Activated CD4-positive, alpha-beta T cell treated with anti-CD3 and anti-CD28 coated beads, Interleukin-2, amount 50 U/mL, for 24 hours (primary cell): ENCODE measurements at places on chromosomes 16 and 17.

GRCh38 chr16:19831678-19832077 is 53.0 kb downstream of the GPRC5B start:
- no peak for DNase-seq

GRCh38 chr17:42985225-42985624 is 4.9 kb downstream of the RUNDC1 start:
- DNase-seq, result no peak

DNA sequence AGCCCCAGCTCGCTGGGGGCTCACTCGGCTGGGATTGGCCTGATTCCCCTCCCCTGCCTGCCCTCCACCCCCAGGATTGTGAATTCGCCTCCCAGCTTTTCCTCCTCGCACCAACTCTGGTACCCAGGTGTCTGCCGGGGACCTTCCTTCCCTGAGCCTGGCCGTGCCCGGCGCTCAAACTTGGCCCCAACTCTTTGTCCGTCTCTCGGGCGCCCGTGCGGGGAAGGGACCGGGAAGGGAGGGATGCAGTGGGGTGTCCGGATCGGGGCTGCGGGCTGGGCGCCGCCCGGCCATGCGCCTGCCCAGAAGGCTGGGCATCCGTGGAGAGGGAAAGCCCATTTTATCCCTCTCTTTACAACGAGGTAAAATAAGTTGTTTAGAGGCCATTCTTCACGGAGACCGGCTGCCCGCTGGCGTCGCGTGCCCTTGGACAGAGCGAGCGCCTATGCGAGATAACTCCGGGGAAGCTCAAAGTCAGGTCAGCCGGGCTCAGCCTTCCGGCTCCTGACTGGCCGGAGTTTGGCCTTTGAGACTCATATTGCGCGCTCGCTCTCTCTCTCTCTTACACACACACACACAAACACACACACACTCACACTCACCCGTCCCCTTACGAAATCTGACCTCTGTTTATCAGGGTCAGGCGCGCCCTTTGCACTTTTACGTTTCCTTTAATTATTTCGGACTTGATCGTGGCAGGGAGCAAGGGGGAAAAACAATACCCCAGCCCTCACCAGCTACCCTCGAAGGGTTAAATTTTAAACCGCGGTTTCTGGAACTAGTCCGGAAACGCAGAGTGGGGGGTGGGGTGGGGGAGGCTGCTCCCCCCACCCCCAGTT is 774 bp upstream of the MAF start:
- no peak for DNase-seq

DNA sequence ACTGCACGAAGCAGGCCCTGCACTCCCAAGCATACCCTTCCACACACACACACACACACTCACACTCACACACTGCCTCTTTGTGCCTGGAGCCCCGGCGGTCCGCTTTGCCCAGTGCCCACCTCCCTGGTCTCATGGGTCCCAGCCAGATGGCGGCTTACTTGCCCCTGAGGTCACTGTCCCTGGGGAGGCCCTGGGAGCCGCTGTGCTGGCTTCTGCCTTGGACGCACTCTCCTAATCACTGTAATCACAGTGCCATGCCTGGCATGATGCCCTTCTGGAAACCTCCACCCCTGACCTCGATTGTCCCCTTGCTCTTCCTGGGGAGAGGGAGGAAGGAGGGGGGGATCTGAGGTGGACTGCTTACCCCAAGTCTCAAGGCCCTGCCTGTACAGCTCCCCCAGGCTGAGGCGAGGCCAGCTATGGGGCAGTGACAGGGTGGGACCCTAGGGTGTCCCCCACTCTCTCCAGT is 36.0 kb downstream of the ARHGAP23 start:
- DNase-seq, result no peak

DNA sequence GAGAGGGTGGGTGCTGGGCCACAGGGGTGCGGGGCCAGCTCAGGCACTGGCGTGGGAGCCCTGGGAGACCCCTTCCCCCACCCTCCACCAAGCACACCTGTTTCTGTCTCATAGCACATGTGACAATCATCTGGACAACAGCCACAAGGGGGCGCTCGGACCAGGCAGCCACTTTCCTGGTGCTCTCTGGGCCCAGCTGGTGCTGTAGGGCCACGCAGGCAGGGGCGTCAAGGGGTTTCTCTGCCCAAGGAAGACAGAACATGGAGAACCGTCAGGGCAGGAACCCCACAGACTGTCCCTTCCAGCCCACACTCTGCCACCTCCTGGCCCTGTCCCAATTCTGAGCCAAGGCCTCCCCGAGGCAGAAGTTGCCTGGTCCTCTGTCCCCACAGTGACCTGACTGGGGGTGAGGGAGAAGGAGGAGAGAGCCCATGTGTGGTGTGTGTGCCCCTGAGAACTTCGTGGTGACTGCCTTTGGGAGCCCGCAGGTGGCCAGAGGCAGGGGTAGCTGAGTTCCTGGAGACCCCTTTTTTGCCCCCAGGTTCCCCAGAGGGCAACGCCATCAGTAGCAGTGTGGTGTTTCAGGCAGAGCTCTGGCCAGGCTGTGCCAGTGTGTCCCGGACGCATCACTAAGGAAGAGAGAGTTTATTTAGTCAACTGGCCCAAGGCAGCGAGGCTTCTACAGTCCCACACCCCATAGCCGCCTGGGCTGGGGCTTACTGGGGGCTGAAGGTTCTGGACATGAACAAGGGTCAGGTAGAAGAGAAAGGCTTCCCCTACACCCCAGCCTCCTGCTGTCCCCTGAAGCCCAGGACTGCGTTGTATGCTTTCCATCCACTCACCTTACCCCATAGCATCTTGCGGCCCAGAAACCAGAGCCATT is 3.1 kb upstream of the SETD6 start:
- DNase-seq, result peak; percentile 81

DNA sequence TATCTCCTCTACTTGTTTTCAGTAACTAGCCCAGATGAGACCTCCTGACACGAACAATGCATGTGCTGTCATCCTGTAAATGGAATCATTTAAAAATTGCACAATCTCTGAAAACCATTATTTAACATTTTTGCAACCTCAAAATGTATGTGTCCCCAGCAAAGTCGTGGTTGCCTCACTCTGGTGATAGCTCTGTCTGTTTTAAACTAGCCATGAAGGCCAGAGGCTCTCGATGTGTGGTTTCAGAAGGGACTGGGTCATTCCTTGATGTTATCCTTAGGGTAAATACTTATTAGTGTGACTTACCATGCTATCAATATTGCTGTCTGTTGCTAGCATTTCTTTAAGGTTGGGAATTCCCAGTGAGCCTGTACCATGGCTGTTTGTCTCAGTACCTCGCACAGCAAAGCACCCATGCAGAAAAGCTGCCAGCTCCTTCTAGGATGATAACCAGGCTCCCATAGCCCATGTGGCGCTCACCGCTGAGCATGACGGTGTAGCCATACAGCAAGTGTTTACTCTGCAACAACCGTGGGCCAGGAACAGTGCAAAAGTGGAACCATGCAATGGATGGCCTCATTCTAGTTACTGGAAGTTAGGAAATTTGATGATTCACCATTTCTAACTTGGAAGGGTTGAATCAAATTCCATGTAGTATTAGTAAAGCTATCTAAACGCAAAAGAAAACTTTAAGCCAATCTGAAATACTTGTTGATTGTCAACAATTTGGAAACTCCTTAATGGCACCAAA is 2.9 kb upstream of the PGS1 start:
- DNase-seq, result no peak

DNA sequence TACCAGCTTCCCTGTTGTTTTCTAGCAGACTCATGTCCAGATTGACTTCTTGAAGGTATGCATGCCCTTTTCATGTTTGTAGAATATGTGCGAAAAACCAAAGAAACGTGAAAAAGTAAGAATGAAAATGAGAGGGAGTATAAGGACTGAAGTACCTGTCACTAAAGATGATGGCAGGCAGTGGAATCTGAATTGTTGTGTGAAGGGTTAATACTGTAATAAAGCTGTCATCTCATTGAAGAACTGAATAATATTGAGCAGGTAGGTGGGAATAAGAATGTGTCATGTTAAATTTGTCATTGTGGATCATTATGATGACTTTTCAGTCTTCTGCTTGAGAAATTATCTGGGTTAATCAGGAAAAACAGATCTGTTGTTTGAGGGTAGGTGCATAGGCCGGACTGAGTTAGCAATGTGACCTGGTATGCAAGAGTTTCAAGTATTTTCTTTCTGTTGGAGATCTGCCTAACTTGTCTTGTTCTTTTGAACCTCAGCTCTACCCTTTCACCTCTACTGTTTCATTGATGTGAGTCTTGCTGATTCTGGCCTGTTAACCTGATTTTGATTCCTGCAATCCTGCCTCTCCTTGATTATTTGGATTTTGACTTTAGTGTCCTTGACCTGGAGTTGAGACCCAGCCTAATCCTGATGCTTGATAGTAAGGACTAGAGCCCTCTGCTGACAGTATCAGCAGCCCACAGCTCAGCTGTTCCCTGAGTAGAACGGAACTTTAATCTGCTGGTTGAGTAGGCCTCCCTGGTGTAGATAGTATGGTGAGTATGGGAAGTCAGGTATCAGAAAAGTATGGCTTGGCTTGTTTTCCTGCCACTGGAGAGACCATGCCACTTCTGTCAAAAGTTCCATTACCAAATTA is 64.6 kb downstream of the MAP2K4 start:
- no peak for DNase-seq

GRCh38 chr17:76758570-76758969 is 20.7 kb downstream of the MFSD11 start:
- DNase-seq, result no peak

- peak; percentile 86 for DNase-seq
Observed at GRCh38 chr17:80891397-80892018, 100.1 kb upstream of the CHMP6 start.

GRCh38 chr17:81726004-81726403 is 13.9 kb downstream of the SLC25A10 start:
- no peak for DNase-seq

DNA sequence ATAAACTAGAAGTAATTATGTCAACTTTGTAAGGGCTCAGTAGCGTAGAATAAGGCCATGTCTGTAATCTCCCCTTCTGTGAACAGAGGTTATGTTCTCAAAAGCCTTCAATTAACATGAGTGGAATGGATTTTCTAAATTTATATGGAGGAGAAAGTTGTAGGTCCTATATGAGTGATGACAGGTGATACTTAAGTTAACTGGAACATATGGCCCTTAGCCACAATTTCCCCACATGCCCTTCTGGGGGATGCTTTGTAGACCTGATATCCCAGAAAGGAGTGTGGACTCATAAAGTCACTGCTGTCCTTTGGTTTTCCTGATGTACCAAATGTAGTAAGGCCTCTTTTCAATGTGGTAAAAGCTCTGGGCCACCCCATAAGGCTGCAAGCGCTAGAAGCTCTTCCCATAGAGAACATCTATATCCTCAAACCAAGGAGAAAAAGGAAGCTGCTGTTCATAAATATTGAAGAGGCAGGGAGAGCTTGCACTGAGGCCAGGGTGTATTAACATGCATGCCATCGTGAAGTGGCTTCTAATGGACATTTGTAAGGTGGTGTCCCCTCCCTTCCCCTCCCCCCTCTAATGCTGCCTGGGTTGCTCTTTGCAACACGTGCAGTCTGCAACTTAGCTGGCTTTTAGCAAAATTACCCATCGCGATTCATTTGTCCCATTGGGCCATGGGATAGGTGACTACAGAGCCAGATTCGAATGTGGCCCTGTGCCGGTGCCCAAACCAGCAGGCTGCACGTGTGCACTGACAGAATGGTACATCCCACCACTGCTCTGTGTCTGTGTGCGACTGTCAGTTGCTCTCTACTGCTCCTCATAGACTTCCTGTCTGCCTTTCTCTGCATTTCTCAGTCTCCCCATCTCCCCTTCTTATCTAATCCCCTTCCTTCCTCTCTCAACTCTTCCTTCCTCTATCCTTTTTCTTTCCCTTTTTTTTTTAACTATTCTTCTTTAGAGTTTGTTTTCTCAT is 269.0 kb downstream of the WWOX start:
- DNase-seq, result no peak

DNA sequence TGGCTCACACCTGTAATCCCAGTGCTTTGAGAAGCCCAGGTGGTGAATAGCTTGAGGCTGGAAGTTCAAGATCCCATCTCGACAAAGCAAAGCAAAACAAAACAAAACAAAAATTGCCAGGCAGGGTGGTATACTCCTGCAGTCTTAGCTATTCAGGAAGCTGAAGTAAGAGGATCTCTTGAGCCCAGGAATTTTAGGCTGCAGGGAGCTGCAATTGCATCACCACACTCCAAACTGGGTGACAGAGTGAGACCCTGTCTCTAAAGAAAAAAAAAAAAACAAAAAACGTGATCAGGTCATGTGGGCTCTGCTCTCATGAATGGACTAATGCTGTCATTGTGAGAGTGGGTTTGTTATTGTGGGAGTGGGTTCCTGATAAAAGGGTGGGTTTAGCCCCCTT is 409.1 kb downstream of the NPIPA7 start:
- DNase-seq, result no peak

DNA sequence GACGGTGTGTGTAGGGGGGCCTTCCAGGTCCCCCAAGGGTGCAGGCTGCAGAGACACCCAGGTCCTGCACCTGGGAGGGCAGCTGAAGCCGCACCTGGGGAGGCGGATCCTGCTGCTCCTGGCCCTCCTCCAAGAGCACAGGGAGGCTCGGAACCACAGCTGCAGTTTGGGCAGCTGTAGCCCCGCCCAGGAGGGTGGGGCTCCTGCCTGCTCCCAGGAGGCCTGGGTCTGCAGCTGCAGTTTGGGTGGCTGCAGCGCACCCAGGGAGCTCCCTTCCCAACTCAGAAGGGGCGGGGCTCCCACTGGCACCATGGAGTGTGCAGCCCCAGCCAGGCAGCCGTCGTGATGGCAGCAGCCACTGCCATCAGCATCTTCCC is 69.4 kb upstream of the NKD1 start:
- no peak for DNase-seq

- no peak for DNase-seq
Observed at GRCh38 chr17:78225088-78225865, 6.2 kb upstream of the TMEM235 start.

- DNase-seq, result no peak
Observed at GRCh38 chr16:68412061-68412460, 36.2 kb downstream of the SMPD3 start.

- DNase-seq, result no peak
Observed at GRCh38 chr16:1026784-1027500, 45.4 kb downstream of the SOX8 start.

GRCh38 chr17:5952518-5952917 is 117.7 kb upstream of the WSCD1 start:
- DNase-seq, result no peak

GRCh38 chr17:17087424-17088015 is 45.3 kb downstream of the MPRIP start:
- DNase-seq, result no peak

GRCh38 chr16:63066552-63066951 is 1030.3 kb upstream of the CDH8 start:
- no peak for DNase-seq

DNA sequence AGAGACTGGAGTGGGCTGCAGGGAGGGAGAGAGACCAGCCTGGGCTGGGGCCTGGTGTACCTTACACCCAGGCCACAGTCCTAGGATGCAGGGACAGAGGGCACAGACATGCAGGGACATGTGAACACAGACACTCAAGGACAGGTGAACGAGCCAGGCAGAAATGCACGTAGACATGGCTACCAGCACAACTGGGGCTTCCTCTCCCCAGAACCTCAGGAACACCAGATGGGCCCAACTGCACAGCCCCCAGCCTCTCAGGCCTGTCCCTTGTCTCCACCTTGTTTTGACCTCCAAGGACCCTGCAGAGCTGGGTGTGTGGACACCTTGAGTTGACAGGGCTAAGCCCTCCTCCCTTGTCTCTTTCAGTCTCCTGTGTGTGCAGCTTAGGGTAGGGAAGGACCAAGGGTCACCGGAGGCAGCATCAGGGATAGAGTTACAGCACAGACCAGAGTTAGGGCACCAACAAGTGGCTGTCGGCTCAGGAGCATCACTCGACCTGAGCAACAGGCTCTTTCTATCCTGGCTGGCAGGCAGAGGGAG is 9.2 kb downstream of the SEZ6 start:
- no peak for DNase-seq
